ENCODE measurements at places on chromosomes 16 and 17. TPM values are rescaled to one million over a fixed set of nuclear protein-coding genes. Genes with fewer than 3 reads are reported as not detected.

GRCh38 chr17:82302568-82302963 is 14.8 kb downstream of the CD7 start:
- no peak for DNase-seq

GRCh38 chr16:75377729-75378386 is 55.4 kb downstream of the CFDP1 start:
- DNase-seq = no peak

- no peak for DNase-seq
Observed at GRCh38 chr16:2428784-2429033, 538 bp upstream of the CCNF start.

The ERN2 gene
- total RNA-seq = not detected

The DCUN1D3 gene
- 5.9 TPM for total RNA-seq

All from activated CD8-positive, alpha-beta T cell treated with anti-CD3 and anti-CD28 coated beads for 36 hours (primary cell).